ENCODE measurements at places on chromosomes 7 and 10.

- DNase-seq = no peak
These were observed 27.2 kb downstream of the HKDC1 start for GRCh38 chr10:69247313-69247710.

GRCh38 chr7:116315293-116315692 lies 105.0 kb downstream of the TES start:
- DNase-seq = no peak

- DNase-seq = no peak
These were observed 86.7 kb upstream of the GSDME start for GRCh38 chr7:24843821-24844434.

DNA sequence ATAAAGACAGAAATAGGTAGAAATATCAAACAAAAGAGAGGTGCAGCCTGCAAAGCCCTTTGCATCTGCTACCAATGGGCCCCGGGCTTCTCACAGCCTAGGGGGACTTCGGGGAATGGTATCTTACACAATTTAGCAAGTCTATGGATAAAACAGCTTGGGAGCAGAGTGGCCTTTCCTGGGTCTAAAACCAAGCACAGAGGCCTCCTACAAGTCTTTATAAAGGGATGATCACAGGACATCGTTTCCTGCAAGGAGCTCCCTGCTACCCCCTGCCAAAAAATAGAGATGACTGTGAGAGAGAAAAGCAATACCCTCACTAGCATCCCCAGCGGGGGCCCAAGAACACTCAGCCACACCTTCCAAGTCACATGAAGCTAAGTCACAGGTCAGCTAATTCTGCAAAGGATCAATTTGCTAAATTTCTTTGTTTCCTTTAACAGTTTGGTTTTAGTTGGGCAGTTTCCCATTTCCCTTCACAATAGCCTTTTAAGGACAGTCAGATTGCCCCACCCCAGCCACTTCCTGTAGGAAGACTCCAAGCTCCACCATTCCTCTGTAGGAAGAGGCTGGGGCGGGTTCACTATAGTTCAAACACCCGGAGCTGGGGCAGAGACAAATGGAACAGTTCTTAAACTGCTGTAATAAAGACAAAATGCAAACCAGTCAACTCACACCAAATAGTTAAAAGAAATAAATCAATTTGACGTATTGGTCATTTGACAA lies 105.5 kb downstream of the SLIT1 start:
- no peak for DNase-seq

- DNase-seq = no peak
These were observed 37.5 kb upstream of the MRPS16 start for GRCh38 chr10:73289958-73290357.

GRCh38 chr7:326809-327232 lies 36.9 kb downstream of the FOXL3 start:
- DNase-seq = no peak

DNA sequence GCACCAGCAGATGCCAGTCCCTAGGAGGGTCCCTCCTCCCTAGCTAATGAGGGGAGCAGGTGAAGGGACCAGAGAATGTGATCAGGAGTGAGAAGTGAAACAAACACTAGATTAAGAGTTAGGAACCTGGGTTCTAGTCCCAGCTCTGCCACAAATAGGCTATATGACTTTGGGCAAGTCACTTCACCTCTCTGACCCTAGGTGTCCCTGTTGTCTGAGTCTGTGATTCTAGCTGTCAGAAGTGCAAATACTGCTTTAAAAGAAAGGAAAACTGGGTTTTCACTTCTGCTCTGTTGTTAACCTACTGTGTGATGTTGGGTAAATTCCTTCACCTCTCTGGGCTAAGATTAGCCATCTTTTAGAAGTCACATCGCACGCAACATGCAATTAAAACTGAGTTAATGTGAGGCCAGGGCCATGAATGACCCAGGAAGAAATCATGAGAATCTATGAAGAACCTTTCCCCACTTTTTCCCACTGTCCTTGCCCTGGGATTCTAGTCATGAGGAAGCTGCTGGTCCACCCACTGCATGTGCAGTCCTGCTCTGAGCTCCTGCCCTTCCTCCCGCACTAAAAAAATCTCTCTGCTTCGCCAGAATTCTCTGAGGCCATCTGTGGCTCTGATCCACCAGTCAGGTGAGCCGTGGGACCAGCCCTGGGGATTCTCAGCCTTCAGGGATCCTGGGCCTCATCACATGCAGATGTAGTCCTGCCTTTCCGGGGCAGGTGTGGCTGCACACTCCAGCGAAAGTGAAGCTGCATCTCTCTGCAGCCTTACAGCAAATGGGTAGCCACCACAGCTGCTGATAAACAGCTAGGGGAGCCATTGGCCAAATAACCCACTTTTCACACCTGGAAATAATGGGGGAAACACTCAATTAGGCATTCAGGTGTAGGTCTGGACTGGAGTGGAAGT lies 181.7 kb downstream of the PLXNA4 start:
- no peak for DNase-seq

All from NCI-H2081 treated with DMSO at 0.1 percent for 48 hours (cell line).